Progenitor cell of endocrine pancreas (in vitro differentiated cells): ENCODE measurements at places on chromosomes 5 and 9. TPM values are rescaled to one million over a fixed set of nuclear protein-coding genes. Genes with fewer than 3 reads are reported as not detected.

DNA sequence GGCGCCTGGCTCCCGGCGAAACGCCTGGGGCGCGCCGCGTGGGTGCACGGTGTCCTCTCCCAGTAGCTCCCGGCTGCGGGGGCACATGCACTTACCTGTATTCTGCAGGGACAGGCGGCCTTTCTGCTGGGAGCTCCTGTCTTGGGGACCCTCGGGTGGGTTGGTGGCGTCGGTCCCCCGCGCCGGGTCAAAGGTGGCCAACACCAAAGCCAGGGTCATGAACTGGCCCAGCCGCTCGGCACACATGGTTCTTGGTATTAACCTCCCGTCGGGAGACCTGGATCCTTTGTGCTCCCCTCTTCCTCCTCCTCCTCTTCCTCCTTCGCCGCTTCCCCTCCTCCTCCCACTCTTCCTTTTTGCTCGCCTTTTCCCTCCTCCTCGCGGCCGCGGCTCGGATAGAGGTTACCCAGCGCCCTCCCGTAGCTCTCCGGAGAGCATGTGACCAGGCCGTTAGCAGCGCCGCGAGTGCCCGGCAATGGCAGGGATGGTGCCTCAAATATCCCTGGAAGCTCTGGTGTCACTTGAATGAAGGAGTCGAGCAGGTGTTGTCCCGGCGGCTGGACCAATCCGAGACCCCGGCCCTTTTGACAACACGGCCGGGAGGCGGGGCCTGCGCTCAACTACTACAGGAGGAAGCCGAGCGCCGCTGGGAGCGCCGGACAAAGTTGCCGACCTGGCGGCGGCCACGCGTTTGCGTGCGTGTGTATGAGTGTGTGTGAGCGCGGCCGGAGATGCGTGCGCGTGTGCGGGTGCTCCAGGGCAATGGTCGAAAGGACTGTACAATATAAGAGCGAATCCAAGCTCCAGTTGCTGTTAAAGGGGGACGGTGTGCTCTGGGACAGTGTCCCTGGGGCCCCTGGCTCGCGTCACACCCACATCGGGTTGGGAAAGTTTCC lies at the start of gene STC2:
Gene STC2, minus strand, starts transcription at position 467 of the 896 bp plus-strand sequence. Its CDS starts 221 bp downstream, at position 246.
- DNase-seq, result peak; percentile 79

- DNase-seq, result no peak
These were observed 147.0 kb downstream of the CSNK1G3 start for GRCh38 chr5:123659011-123659410.

Gene LCN15
- not detected in 2 replicates for total RNA-seq

DNA sequence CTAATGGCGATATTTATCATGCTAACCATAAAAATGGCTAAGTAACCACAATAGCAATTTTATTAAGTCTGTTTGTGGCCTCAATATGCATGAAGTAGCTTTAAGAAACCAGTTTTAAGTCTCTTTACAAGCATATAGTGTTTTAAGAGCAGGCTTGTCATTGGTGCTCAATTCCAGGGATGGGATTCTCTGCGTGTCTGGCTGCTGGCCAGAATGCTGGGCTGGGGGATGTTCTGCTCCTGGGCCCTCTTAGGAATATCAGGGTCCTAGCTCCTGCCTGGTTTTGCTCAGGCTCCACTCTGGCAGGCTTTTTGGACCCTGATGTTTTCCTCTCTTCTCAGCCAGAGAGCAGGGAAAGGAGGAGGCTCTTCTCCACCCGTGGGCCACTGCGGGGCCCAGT lies 127.2 kb downstream of the PDE8B start:
- no peak for DNase-seq

GRCh38 chr5:98604301-98604700 lies 169.2 kb upstream of the RGMB start:
- DNase-seq, result no peak

DNA sequence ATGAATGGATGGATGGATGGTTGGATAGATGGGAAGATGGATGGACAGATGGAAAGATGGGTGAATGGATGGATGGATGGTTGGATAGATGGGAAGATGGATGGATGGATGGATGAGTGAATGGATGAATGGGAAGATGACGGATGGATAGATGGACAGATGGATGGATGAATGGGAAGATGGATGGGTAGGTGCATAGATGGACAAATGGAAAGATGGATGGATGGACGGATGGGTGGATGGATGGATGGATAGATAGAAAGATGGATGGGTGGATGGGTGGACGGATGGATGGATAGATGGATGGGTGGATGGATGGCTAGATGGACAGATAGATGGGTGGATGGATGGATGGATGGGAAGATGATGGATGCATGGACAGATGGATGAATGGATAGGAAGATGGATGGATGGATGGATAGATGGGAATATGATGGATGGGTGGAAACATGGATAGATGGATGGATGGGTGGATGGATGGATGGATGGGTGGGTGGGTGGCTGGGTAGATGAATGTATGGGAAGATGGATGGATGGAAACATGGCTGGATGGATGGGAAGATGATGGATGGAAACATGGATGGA lies 16.5 kb upstream of the EXOC3 start:
- no peak for DNase-seq

DNA sequence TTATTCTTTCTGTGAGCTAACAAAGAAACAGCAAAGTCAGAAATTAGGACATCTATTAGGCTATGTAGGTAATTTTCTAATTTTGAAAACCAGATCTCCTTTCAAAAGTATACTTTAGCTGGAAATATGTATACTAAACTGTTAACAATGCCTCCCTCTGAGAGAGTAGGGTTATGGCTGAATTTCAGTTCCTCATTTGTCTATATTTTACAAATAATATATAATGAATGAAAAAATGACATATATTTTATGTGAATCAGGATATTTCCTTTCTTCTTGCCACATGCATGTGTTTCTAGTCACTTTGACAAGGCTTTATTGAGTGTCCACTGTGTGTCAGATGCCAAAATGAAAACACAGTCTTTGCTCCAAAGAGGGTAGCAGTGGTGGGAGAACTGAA lies 15.4 kb downstream of the HACD4 start:
- no peak for DNase-seq

GRCh38 chr5:54480296-54480695 lies 24.8 kb downstream of the HSPB3 start:
- no peak for DNase-seq

- no peak for DNase-seq
These were observed 40.3 kb downstream of the CCDC125 start for GRCh38 chr5:69292306-69292705.

Gene NUTM2G
- total RNA-seq, result not detected in 2 replicates

Gene LHX3
- not detected in 2 replicates for total RNA-seq

DNA sequence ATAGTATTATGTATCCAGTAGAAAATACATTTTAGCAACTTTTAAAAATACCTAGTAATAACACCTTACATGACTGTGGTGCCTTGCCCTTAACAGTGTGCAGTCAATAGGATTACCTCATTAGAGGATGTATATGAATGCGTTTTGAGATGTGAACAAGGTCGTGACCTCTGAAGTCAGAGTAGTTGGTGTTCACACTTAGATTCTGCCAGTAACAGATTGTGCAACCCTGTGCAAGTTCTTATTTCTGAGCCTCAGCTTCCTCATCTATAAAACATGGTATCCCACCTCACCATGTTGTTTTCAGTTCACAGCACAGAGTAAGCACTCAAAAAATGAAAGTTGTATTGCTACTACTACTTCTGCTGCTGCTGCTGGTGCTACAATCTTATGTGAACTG lies 347.3 kb downstream of the KDM4C start:
- DNase-seq, result no peak

GRCh38 chr5:151121095-151121494 lies 36.5 kb downstream of the ANXA6 start:
- DNase-seq, result no peak

- no peak for DNase-seq
These were observed 65.0 kb upstream of the RAPGEF1 start for GRCh38 chr9:131804826-131805225.

Gene PCDHGA5
- total RNA-seq, result 0.69 and 0.71 TPM in 2 replicates

- DNase-seq, result no peak
These were observed 15.7 kb downstream of the CDC14B start for GRCh38 chr9:96604004-96604319.

GRCh38 chr9:124390794-124391658 lies 24.2 kb downstream of the PSMB7 start:
- no peak for DNase-seq

DNA sequence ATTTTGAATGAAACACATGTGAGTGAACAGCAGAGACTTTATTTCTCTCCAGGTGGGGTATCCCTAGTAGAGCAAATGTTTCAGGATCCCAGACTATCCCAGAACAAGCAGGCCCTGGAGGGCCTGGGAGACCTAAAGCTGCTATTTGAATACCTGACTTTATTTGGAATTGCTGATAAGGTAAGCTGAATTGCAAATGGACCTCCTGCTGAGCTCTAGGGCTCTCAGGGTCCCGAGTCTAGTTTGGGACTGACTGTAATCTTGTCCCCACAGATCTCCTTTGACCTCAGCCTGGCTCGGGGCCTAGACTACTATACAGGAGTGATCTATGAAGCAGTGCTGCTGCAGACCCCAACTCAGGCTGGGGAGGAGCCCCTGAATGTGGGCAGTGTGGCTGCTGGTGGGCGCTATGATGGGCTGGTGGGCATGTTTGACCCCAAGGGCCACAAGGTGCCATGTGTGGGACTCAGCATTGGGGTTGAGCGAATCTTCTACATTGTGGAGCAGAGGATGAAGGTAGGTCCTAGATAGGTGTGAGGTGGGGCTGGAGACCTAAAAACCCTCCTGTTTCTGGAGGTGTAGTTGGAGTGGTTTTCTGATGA lies 3.3 kb upstream of the ZMAT2 start:
- DNase-seq, result no peak

Gene PLPPR1
- total RNA-seq, result 12.2 TPM in 2 replicates

GRCh38 chr9:95102001-95102433 lies 215.5 kb downstream of the FANCC start:
- DNase-seq, result no peak

DNA sequence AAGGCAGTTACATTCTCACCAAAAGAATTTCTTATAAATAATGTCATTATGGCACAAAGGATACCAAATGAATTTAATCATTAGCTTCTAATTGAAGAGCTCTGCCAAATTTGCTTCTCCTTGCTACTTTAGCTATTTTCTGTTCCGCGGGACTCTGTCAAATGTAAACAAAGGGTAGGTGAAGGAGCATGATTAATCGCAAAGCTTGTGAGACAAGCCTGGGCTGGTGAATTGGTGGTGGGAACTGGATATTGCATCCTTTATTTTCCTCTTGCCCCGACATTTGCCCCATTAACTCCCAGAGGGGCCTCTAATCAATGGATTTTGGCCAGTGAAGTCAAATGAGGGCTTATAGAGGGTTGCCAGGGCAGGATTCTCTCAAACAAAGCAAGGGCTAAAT lies 234.2 kb upstream of the RFX3 start:
- no peak for DNase-seq

Gene SLC36A2
- total RNA-seq, result not detected in 2 replicates

DNA sequence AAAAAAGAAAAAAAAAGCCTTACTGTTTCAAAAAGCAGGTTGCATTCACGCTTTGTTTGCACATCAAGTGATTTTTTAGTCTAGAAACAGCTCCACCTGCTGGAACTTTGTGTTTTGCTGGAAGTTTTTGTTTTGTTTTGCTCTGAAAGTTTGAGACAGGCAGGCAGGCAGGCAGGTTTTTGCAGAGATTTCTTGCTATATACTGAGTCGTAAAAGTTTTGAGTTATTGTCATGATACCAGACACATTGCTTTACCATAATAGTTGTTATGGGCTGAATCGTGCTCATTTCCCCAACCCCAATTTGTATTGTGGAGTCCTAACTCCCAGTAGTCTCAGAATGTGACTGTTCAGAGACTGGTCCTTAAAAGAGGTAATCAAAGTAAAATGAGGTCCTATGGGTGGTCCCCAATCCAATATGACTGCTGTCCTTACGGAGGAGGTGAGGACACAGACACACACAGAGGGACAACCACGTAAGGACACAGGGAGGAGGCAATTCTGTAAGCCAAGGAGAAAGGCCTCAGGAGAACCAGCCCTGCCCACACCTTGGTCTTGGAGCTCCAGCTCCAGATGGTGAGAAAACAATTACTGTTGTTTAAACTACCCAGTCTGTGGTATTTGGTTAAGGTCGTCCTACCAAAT lies 20.9 kb downstream of the OR2Y1 start:
- peak; percentile 12 for DNase-seq

Gene OR1L8
- total RNA-seq, result not detected in 2 replicates

DNA sequence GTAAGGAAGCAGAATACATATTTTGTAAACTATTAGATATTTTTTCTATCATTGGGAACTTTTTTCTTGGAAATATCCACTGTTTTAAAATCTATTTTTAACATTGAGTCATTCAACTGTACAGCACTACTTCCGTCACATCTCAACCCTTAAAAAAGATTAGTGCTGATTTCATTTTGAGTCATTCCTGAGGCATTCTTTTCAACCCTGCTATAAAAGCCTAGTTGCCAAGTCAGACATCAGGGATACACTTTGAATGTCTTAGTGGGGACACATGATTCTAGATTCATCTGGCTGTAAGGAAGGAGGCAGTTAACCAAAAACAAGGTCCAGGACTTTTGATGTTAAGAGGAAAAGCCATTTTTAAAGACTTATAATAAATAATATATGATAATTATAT lies 160.9 kb downstream of the GIN1 start:
- no peak for DNase-seq

DNA sequence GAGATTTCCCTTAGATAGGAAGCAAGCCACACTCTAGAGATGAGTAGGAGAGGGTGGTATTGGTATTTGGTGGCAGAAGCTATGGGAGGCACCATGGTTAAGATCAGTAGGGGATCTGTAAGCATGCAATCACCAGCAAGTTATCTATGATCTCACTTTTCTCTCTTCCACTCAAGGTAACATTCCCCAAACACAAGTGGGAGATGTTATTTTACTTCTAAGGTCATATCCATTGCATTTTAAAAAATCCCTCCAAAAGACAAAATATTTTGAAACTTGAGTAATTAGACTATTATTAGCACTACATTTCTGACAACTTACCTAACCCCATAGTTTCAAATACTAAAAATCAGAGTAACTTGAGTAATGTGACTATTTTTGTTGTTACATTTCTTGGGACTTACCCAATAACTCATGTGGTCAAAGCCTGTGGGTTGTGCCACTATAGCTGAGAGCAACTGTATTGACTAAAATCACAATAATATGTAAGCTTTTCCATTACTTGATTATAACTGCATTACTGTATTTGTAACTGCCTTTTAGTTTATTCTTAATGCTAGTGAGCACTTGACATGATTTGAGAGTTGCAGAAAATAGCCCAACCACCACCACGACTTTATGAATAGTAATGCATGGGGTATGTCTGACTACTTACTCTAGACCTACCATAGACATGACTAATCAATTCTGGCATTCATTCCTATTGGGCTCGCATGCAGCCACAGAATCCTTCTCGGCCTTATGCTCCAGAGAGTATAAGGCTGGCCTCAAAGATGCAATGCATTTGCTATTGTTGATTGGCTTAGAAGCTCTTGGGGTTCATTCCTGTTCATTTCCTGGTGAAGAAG lies 264.7 kb downstream of the TRIM32 start:
- no peak for DNase-seq

Gene SECISBP2
- 73.5 and 75.7 TPM in 2 replicates for total RNA-seq

- DNase-seq, result no peak
These were observed 113.4 kb upstream of the IQGAP2 start for GRCh38 chr5:76289692-76290091.

- no peak for DNase-seq
These were observed 69.6 kb downstream of the MAN2A1 start for GRCh38 chr5:109759306-109759705.

- DNase-seq, result no peak
These were observed 123.5 kb upstream of the SARDH start for GRCh38 chr9:133861692-133862091.
